ENCODE measurements at places on chromosomes 1 and 21. TPM values are rescaled to one million over a fixed set of nuclear protein-coding genes. Genes with fewer than 3 reads are reported as not detected.
A peak's percentile ranks its signal among the peaks of the same experiment; 100 is the strongest.

INSRR gene
- not detected for total RNA-seq

FCMR gene
- total RNA-seq: 0.23 TPM

SELE gene
- total RNA-seq: 0.80 TPM

PYHIN1 gene
- not detected for total RNA-seq

TGFB2 gene
- 12.6 TPM for total RNA-seq

DNA sequence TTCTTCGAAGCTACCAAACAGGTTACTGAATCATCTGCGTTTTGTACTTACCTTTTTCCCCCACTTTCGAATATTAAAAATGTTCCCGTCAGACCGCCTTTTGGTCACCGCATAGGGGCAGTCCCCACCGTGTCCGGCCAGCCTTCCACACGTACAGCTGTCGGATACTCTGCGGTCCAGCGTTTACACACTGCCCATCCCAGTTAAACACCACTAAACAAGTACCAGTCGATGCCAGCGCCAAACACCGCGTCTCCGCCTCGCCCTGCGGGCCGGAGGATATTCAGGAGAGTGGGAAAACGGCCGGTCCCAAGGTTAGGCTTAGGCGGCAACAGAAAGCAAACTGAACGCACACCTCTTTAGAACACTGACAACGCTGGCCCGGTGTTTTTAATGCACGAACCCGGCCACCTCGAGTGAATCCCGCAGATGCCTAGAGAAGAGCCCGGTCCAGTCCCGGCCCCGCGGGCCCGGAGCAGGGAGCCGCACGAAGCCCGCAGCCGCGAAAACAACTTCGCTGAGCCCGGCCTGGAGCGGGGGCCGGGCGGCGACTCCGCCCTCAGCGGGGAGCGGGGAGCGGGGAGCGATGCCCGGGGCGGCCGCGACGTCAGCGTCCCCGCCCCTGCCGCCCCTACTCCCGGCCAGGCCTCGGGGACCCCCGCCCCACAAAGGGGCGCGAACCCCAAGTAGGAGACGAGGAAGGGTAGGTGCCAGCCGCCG lies 730 bp upstream of the PHF13 start:
- peak; percentile 51 for DNase-seq

DNA sequence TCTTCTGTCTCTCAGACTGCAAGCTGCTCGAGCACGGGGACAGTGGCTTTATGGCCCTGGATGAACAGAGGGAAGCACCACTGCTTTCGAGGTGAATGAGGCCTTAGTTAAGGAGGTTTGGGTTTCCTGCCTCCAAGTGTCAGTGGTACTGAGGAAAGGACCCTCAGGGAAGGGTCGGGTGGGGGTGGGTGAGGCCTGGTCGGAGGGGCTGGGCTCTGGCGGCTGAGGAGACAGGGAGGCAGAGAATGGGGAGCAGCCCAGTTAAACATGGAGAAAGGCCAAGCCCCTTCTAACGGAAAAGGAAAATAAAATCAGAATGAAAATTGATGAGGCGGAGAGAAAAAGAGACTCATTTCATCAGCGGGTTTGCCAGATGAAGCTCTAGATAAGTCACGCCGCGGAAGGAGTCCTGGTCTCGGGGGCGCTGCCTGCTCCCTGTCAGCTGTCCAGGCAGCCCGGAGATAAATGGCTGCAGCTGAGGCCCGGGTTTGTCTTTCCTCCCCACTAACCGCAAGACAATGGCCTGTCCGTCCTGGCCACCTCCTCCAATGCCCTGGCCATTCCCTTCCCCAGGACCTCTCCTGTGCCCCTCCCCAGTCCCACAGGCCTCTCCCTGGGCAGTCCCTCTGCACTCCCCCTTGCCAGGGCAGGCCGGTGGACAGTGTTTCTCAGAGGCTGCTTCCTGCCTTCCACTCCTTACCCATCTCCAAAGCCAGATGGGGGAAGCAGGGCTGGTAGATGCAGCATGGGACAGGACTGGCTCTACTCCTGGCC lies 55.2 kb downstream of the LRRN2 start:
- DNase-seq: no peak

- peak; percentile 22 for DNase-seq
Observed at GRCh38 chr21:33265664-33266049, 510 bp upstream of the IL10RB start.
